Memory B cell (primary cell): ENCODE measurements at places on chromosomes 5 and 9.

DNA sequence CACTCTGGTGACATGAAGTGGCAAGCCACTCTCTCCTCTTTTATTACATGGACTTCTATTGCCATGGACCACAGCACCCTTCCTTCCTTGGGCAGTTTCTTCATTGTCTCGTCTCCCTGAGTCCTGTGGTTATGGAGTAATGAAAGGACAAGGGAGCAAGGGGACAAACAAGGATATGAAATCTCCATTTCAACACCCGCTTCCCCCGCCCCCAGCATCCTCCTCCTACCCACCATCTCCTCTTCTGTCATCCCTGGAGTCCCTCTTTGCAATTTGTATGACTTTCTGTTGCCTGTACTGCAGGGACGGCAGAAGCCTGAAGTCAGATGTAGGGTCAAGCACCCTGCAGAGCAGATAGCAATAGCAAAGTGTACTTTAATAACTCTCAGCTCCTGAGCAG lies 300.7 kb upstream of the CLINT1 start:
- no peak for DNase-seq

DNA sequence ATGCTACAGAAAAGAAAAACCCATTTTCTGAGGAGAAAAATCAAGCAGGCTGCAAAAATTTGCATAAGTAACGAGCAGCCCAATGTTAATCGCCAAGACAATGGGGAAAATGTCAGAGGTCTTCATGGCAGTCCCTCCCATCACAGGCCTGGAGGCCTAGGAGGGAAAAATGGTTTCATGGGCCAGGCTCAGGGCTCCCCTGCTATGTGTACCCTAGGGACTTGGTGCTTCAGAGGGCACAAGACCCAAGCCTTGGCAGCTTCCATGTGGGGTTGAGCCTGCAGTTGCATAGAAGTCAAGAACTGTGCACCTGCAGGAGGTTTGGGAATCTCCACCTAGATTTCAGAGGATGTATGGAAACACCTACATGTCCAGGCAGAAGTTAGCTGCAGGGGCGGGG lies 10.4 kb downstream of the CAAP1 start:
- no peak for DNase-seq

DNA sequence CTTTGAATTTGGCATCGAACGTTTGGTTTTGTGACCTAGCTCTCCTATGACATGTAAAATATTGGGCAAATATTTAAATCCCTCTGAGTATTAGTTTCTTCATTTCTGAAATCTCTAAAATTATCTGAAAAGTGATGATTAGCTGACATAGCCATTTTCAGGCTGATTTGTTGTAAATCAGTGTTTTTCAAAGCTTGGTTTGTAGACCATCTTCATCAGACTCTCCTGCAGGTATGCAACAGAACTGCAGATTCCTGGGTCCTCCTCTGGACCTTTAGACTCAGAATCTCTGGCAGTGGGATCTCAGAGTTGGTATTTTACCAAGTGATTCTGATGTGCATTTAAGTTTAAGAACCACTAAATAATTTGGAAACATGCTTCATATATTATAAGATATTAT lies 38.9 kb upstream of the NMUR2 start:
- DNase-seq, result no peak

DNA sequence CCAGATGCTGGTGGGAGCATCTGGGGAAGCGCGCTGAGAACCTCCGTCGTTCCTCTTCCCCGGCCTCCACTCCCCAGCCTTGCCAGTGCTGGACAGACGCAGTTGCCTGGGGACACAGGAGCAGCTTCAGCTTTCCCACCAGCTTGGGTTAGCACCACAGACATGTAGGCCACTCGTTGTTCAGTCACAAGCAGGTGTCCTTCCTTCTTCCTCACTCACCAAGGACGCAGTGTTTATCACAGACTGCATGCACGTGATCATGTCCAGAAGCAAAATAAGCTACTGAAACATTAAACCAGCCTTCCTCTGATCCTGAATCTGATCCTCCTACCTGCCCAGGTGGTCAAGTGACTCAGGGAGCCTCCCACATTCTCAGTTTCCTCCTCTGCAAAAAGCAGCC lies 232.9 kb downstream of the SYK start:
- DNase-seq, result no peak

DNA sequence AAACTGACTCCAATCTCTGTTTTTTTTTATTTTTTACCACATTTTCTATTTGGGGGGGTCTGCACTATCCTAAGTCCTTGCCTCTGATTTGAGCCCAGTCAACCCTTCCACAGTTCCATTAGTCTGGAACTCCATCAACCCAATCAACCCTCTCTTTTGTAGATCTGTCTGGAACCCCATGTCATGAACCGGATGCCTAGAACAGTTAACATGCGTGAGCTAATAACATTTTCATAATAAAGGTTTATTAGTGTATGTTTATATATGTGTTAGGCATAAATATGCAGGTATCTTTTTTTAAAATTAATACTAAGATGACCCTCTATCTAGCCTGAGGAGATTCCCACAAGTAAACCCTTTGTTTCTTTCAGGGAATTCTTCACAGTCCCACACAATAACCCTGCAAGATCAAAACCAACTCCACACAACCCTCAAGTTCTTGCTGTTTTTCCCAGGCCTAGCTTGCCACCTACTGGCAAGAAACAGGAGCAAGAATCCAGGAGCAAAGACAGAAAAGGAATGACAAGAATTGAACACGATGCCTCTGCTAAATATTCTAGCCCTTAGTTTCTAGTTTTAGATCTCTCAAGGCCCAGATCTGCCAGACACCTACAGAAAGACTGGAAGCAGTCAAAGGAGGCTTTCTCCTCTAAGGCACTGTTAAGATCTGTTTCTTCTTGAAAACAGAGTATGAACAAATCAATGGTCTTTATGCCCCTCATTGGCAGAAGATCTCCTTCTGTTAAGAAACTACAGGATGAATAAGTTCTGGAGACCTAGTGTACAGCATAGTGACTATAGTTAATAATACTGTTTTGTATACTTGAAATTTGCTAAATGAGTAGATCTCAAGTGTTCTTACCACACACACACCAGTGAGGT lies 100.4 kb downstream of the TRIM36 start:
- DNase-seq, result peak; percentile 11

DNA sequence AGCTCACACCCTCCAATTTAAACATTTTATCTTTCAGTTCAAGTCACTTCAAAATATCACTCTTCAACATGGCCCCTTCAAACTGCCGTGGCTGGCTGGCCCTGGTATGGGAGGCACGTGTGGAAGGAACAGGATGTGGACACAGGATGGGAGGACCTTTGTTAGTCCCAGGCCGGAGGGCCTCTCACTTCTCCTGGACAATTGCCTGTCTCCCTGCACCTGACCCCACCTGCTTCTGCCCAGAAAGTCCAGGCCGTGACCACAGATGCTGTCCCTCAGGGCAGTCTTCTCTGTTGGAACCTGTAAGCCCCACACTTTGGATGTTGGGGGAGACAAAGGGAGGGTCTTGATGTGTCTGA lies 19.4 kb downstream of the AMBP start:
- DNase-seq, result no peak

DNA sequence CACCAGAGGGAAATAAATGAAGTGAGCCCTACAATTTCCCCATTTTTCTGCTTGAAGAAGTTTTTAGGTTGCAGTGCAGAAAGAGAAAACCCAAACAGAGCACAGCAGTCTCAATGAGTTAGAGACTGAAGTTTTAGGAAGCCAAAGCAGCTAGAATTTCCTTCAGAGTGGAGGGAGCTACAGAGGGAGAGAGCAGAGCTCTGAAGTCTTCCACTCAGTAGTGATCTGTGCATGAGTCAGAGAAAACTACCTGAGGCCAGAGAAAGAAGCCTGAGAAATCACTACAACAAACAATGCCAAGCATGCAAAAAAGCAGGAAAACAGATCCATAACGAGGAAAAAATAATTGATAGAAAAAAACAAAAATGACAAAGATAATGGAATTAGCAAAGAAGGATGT lies 17.9 kb upstream of the NDUFB6 start:
- no peak for DNase-seq

- no peak for DNase-seq
Measured at GRCh38 chr5:178529080-178529479, 61.1 kb downstream of the COL23A1 start.

- no peak for DNase-seq
Measured at GRCh38 chr9:134379831-134380365, 53.6 kb downstream of the RXRA start.

DNA sequence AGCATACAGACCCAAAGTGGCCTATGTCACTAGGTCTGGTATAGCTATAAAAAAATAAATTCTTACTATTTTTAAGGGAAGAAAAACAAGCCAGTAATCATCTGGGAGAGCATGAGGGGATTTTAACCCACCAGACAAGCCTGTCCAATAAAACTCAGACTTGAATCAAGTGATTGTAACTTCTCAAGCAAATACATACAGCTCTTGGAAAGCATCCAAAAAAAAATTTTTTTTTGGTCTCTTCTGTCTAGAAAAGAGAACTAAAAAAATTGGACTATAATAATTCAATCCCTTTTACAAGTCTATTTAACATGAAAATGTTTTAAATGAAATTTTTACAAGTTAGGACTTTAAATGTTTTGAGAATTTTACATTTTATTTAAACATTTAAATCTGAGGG lies 61.7 kb downstream of the FBXL17 start:
- no peak for DNase-seq

GRCh38 chr9:6782981-6783380 lies 25.2 kb downstream of the KDM4C start:
- DNase-seq, result no peak

- no peak for DNase-seq
Measured at GRCh38 chr5:167250996-167251395, 1040.4 kb upstream of the WWC1 start.

GRCh38 chr5:119583684-119584083 lies 45.7 kb upstream of the FAM170A start:
- DNase-seq, result no peak

GRCh38 chr9:112505086-112505485 lies 18.5 kb downstream of the KIAA1958 start:
- no peak for DNase-seq

- no peak for DNase-seq
Measured at GRCh38 chr5:90802474-90803317, 244.1 kb downstream of the ADGRV1 start.

DNA sequence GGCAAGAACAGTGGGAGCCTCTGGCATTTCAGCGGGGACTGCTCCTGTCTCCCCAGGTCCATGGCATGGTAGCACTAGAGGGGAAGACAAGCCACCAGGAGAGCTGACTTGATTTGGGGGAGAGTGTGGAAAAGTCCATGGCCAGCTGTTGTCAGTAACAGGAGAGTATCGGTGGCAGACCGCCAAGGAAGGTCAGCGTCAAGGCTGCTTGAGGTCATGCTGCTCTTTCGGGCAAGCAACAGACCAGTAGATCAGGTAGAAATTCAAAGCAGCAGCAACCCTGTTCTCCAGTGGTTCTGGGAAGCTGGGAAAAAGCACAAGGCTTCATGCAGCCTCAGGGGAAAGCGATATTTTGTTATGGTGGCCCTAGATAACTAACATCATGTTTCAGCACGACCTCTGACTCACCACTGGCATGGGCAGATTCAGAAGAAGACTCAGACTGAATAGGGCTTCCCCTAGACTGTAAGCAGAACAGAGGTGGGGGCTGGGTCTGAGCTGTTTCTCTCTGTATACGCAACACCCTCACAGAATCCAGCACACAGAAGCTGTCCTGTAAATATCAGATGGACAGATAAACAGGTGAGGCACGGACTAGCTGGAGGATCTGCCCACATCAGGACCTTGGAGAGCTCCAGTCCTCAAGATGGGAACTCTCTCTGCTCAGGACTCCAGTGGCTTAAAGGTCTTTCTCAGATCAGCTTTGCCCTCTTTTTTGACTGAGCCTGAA lies 35.2 kb upstream of the PLEKHG4B start:
- no peak for DNase-seq

DNA sequence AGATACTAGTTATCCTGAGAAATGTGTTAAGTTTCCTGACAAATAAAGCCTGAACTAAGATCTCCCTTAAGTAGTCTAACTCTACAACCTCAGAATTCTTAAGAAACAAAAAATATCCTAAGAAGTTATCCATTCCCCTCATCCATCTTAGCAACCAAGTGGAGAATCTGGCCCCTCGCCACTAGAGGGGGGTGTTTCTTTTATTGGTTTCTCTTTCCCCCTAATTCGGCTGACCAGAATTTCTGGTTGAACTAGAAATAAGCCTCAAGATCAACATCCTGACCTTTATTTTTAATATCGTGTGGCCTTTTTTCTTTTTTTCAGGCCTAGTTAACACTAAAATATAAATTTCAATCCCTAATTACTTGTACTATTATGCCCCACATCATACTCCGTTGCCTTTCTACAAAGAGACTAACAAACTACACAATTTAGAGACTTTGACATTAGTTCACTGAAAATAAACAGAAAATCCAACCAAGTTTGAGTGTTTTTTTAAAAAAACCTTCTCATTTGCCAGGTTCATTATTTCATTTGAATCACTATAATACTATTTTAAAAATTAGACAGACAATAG lies 14.3 kb upstream of the NR4A3 start:
- DNase-seq, result peak; percentile 79

GRCh38 chr5:126562823-126563222 lies 32.2 kb downstream of the ALDH7A1 start:
- no peak for DNase-seq

DNA sequence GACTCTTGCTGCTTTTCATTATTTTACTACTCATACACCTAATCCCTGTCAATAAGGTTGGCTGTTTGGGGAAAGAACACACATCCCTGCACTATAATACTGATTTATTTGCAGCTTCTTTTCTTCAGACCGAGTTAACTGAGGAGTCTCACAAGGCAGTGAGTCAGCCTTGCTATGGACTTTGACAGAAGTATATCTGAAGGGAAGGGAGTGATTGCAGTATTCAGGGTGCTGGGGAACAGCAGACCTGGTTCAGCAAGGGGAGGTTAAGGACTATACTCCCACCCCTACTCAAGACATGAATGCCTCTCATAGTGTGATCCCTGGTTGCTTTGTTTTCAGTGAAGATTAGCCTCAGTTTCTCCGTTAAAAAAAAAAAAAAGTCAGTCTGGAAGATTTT lies 99.8 kb downstream of the TLE4 start:
- DNase-seq, result no peak

DNA sequence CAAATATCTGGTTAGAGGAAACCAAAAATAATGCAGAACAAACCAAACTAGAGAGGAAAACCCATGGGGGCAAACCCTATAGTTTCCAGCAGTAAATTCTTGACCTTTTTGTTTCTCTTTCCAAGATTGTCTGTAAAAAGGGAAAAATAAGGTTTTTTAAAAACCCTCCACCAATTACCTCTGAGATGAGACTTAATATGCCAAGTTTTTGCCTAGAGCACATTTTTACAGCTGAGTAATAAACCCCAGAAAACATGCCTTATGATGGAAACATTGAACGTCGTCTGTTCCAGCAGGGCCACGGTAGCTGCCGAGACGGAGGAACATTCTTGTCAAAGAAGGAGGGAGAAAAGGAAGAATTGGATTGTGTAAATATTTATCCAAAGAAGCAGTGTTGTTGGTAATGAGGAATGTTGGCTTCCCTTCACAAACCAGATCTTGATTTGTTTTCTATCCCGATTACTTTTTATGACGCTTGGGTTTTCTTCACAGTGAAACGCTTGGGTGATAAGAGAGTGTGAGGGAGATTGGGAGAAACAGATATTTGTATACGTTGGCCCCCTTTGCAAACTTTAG lies 17.3 kb upstream of the MSX2 start:
- no peak for DNase-seq

- no peak for DNase-seq
Measured at GRCh38 chr5:126284977-126285696, 138.1 kb upstream of the GRAMD2B start.
